Activated CD8-positive, alpha-beta memory T cell treated with anti-CD3 and anti-CD28 coated beads for 48 hours (primary cell): ENCODE measurements at places on chromosomes 3 and 15.

- no peak for DNase-seq
Observed at GRCh38 chr3:73580343-73580742, 44.4 kb downstream of the PDZRN3 start.

- DNase-seq = no peak
Observed at GRCh38 chr3:193780810-193781478, 187.9 kb downstream of the OPA1 start.

- no peak for DNase-seq
Observed at GRCh38 chr3:37135561-37135960, 38.8 kb downstream of the LRRFIP2 start.

GRCh38 chr3:117939425-117940027, 1095.1 kb downstream of the IGSF11 start:
- no peak for DNase-seq

DNA sequence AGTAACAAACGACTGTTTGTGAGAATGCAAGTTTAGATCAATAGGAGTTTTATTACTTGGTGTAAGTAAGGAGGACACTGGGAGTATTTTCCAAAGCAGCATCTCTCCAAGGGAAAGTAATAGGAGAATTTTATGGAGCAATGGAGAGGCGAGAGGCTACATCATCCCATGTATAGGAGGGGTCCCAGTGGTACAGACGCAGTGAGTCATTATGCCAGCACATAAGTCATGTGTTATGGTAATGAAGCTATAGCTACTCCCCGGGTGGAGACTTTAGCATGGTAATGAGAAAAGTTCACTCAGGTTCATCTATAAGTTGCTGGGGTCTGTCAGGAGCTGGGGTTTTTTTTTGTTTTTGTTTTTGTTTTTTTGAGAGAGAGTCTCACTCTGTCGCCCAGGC, 29.5 kb upstream of the ZNF445 start:
- no peak for DNase-seq

DNA sequence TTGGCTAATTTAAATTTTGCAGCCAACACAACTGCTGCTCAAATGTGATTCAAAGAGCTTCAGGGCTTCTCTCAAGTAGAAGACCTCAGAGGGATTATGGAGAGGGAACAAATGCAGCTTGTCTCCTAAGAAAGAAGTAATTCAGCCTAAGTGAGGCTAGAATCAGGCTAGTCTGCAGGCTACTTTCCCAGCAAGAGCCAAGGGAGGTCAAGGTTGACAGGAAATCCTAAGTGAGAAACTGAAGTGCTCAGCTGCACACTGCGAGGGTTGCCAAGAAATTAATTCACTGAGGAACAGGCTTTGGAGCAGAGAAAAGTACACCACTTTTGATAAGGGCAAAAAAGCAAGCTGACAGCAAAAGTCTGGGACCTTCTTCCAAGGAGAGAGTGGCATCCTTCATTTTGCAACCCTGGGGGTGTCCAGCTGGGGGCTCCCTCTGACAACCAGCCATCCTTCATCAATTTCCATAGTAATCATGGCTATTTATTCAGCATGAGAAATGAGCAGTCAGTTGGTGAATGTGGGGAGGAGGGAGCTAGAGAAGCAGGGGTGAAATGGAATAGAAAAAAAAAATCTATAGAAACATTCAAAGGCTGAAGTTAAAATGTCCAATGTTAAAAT, 646.4 kb upstream of the ADAMTS9 start:
- DNase-seq = no peak
